ENCODE measurements at places on chromosomes 5 and 9.

DNA sequence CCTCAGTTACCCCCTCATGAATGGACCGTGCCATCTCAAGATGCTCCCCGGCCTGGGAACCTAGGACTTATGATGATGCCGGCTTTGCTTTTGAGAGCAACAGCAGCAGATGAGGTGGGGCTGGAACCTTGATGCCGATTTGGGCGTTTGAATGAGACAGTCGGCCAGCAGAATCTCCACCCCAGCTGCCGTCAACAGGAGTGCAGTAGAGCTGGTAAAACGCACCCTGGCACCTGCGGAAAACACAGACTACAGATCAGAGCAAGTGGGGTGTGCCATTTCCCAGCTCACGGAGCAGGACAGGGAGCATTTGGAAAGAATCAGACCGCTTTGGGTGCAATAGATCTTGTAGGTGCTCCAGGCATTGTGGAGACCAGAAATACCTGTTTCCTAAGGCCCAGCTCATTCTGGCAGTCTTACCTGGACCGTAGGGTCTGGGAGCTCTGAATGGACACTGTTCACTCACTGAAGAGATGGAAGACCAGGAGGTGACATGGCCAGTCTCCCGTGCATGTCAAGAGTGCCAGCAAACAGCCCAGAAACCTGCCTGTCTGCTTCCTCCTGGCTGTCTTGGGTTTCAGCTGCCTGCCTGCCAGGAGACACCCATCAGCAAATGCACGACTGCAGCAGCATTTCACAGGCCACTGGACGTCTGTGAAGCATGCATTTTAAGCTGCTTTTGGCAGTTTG is 317.7 kb upstream of the IRX4 start:
- DNase-seq = no peak

- DNase-seq = peak; percentile 9
Measured at GRCh38 chr9:107933097-107933496, 443.5 kb upstream of the KLF4 start.

- DNase-seq = no peak
Measured at GRCh38 chr5:113376640-113377039, 58.1 kb downstream of the TSSK1B start.

DNA sequence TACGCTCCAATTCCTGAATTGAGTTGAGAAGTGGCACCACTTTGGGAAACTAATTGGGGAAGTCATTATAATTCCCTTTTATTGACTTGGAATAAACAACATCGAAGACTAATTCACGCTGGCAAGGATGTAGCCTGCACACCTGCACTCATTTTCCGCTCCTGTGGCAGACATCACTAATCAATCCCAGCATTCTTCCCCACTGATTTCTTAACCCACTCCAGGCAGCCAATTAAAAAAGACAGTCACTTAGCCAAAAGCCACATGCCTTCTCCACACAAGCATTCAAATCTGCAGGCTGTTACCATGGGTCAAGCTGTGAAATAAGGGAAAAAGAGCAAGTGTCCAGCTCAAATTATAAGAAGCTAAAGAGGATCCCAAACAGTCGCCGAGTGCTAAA is 68.2 kb upstream of the HRH2 start:
- no peak for DNase-seq

GRCh38 chr5:126544087-126544740 is 50.8 kb downstream of the ALDH7A1 start:
- DNase-seq = peak; percentile 3

DNA sequence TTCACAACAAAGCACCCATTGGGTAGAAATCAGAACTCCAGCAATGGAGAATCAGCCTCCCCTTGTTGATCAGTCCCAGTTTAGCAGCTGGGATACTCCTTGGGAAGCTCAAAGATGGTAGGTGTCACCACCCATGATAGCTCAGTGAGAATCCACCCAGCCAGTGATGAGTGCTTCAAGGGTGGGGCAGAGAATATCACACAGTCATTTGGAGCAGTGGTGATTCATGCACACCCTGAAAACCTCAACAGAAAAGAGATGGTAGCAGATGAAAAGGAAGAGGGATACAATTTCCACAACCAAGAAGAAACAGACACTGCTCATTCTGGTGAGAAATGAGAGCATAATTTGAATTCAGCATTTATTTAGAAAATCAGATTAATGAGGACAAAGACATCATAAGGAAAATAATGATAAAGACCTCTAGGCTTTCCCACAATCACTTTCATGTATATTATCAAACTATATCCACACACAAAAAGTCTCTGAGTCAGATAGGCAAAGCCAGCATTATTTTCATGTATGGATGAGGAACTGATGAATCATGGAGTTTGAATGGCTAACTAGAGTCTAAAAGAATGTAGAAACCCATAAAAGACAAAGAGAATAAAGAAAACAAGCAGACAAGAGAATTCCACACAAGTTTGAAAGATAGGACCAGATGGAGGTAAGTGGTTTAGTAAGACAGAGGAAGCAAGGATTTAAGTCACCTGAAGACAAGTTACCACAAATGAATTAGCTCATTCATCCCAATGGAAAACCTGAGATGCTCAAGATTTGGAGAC is 82.9 kb downstream of the FEM1C start:
- DNase-seq = no peak

DNA sequence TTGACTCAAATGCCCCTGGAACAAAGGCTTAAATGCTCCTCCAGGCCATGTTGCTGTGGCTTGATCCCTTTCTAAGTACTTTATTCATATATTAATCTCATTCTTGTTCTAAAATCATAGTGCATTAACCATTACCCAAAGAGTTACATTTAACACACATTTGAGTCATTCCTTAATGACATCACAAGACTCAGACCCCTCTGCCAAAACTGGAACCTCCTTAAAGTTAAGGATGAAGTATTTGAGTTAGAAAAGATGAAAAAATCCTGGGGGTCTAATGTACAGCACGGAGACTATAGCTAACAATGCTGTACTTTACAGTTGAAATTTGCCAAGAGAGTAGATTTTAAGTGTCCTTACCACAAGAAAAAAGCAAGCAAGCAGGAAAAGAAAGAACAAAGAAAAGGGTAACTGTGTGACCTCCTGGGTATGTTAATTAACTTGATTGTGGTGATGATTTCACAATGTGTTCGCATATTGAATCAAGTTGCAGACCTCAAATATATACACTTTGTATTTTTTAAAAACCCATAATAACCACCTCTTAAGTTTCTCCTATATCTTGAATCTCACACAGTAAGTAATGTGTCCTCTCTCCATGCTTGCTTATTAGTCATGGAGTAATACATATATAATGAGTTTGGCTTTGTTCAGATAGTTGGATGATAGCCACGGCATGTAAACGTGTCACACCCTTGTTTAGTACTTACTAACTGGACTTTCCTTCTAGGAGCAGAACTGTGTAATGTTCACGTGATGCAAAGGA is 376.9 kb downstream of the SEMA5A start:
- no peak for DNase-seq

DNA sequence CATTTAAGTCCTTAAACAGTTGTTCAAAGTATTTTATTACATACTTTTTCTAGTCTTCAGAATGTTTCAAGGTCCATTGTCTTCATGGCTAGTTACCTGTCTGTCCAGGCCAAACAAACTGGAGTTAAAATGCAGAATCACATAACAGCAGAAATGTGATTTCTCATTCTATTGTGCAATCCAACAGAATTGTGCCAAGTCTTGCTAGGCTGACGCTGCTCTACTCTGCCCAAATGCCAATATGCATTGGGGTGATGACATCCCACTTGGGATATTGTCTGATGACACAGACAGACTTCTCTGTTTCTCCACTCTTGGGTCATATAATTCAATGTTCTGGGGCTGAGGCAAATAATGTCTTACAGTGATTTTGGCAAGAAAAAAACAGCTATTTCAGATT is 5.2 kb upstream of the SLC22A5 start:
- DNase-seq = peak; percentile 39

DNA sequence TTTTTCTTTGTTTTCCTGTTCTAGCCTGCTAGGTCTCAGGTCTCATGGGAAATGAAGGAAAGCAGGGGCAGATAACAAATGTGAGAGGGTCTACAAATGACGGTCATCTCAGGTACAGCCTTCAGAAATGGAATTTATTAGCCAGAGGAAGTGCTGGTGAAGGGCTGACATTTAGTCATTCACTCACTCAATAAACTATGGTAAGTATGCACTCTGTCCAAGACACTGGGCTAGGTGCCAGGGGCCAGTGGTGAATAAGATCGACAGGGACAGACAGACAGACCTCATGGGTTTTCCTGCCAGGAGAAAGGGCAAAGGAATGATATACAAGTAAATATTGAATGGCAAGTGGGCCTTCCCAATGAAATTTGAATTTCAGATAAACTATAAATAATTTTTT is 6.3 kb downstream of the PDE6A start:
- no peak for DNase-seq

GRCh38 chr9:21993893-21994555 is at the start of gene CDKN2A:
Gene CDKN2A (minus strand): TSS chr9:21994392.
- DNase-seq = peak; percentile 64

DNA sequence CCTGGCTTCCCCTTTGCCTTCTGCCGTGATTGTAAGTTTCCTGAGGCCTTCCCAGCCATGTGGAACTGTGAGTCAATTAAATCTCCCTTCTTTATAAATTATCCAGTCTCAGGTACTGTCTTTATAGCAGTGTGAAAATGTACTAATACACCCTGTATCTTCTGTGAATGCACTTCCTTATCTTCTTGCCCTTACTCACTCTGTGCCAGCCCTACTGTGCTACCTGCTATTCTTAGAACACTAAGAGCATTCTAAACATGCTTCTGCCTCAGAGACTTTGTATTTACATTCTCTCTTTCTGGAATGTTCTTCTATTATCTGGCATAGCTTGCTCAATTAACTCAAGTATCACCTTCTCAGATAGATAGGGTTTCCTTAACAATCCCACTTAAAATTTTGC is 164.4 kb upstream of the EDIL3 start:
- DNase-seq = no peak

DNA sequence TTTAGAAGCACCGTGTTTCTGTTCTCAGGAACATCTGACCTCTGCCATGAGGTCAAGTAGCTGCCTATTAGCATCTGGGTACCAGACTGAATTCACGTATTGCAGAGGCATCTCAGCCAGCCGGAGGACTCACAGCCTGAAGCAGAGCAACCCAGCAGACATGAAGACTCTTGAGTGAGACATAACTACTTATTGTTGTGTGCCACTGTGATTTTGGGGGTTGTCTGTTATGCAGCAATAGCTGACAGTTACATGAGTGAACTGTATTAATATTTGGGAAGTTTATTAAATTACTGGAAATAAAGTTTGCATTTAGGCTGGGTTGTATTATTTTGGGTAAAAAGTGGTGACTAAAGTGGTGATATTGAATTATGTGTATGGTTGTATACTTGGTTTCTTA is 1.3 kb upstream of the ACOT12 start:
- DNase-seq = no peak

- no peak for DNase-seq
Measured at GRCh38 chr5:59275510-59276324, 617.8 kb downstream of the PDE4D start.

DNA sequence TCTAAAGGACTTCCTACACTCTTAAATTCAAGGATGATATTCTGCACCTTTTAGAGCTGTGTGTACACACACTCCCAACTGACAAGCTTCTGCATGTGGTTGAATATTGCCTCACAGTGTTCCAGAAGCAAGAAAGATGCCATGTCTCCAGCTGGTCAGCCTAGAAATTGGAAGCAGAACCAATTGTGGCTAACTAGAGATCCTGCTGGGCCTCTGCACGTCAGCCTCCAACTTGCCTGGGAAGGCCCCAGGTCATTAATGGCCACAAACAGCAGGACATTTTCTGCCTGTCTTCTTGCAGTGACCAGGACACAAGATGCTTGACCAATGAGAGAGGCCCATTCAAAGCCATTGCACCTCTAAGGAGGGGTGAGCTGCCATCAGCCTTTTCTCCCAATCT is 571.9 kb upstream of the BRINP1 start:
- DNase-seq = no peak

DNA sequence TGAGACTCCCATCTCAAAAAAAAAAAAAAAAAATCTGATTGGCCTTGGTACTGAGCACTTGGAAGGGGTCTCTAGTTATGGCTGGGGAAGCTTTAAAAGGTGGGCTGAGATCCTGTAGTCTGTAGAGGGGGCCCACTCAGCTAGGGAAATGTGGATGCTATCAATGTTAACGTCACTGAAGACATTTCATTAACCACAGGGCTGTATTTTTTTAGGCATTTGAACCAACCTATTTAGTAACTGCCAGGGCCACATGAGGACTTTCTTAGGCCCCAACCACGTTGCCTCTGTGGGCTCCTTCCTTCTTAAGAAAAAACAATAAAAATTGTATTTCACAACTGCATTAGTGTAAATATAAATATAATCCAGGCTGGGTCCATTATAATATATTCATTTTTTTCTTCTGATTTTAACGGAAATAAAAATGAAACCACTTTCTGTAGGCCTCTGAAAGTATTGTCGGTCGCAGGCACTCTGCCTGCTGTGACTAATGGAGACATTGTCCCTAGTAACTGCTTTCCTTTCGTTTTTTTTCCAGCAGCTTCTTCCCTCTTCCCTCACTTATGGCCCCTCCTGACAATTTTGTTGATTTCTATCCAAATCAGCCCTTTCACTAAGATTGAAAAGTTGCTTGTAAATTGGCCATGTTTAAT is 71.6 kb downstream of the GCNT1 start:
- no peak for DNase-seq

GRCh38 chr5:151651997-151652645 is 34.6 kb downstream of the SPARC start:
- peak; percentile 68 for DNase-seq

DNA sequence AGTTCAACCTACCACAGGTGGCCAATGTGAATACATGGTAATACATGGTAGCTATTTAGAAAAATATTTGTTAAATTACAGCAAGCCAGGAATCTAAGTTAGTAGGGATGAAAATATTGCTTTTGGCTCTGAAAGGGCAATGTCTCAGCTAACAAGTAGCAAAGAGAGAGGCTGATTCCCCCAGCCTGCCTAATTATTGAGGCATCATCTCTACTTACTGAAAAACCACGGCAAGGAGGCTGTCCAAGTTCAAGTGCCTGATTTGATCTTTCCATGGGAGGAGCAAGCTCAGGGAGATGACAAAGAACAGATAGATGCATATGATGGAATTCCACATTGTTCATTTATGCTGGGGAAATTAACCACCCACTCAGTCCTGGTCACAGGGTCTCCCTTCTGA is 28.7 kb upstream of the UBTD2 start:
- no peak for DNase-seq

GRCh38 chr9:68719847-68720246 is 14.8 kb downstream of the PIP5K1B start:
- DNase-seq = no peak

- DNase-seq = no peak
Measured at GRCh38 chr9:126431077-126431742, 104.6 kb downstream of the MVB12B start.

DNA sequence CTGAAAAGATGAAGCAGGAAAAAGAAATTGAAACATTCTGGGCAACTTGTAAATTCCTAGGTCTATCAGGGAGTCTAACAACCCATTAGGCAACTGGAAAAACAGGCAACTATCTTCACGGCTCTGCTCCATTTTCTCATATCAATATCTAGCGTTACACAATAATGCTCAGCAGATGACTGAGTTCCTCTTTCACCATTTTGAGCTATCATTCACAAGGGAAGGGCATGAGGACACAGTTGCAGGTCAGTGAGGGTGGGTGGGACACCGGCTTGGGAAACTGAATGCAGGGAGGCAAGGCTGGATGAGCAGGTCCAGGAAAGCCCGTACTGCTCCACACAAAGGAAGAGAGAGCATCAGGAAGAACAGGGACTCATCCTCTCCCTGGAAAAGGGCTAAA is 67.0 kb downstream of the FRMD3 start:
- DNase-seq = no peak
